Type B pancreatic cell (in vitro differentiated cells): ENCODE measurements at places on chromosomes 7 and 10. TPM values are rescaled to one million over a fixed set of nuclear protein-coding genes. Genes with fewer than 3 reads are reported as not detected.

GRCh38 chr7:1028044-1028770 is 16.1 kb upstream of the GPR146 start:
- peak overlapping the region; percentile 84 for H3K4me3 ChIP-seq
- H3K36me3 ChIP-seq, result no peaks in the 10 kb centered on the region
- H3K4me1 ChIP-seq, result peaks cover 24% of the 10 kb centered on the region
- DNase-seq, result peak; percentile 93

- peaks cover 4% of the 10 kb centered on the region for H3K36me3 ChIP-seq
- DNase-seq, result no peak
- H3K27ac ChIP-seq, result no peak overlapping the region
- H3K4me1 ChIP-seq, result peaks cover 8% of the 10 kb centered on the region
- no peaks in the 10 kb centered on the region for H3K27me3 ChIP-seq
Observed at GRCh38 chr10:97058521-97058920, 127.2 kb downstream of the SLIT1 start.

- no peak overlapping the region for H3K4me3 ChIP-seq
- no peak overlapping the region for H3K27ac ChIP-seq
- no peaks in the 10 kb centered on the region for H3K4me1 ChIP-seq
Observed at GRCh38 chr10:88841316-88842111, 10.1 kb downstream of the ANKRD22 start.

DNA sequence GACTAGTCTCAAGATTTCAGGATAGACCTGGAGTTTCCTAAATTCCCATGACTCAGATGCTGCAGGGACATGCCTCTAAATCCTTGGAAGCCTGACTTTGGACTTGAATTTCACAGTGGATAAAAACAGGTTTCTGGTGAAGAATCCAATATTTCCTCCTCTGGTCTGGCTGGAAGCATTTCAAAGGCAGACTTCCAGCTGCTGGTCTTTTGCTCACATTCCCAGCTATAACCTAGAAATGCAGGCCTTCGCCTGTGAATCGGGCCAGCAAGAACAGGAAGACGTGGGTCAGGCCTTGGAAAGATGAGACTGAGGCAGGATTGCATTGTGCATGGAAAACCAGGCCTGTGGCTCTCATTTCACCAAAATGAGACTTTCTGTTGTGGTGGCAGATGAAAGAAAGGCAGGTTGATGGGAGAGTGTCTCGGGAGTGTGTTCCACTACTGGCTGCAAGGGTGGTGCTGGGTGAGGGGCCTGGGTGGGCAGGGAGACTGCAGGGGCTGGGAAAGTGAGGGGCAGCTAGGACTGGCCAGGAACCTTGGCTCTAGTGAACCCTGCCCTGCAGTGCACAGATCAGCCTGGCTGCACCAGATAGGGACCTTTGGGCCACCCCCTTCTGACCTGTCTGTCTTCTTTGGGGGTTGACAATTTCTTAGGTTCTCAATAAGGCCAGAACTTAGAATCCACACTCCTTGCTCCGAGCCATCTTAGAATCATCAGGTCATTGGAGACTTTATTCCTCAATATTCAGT is 488.8 kb upstream of the MKI67 start:
- H3K4me1 ChIP-seq, result no peaks in the 10 kb centered on the region
- no peak overlapping the region for H3K27ac ChIP-seq
- no peaks in the 10 kb centered on the region for H3K36me3 ChIP-seq
- no peaks in the 10 kb centered on the region for H3K27me3 ChIP-seq
- H3K4me3 ChIP-seq, result no peak overlapping the region

- peaks cover 9% of the 10 kb centered on the region for H3K27me3 ChIP-seq
- H3K4me3 ChIP-seq, result no peak overlapping the region
- H3K27ac ChIP-seq, result no peak overlapping the region
- H3K4me1 ChIP-seq, result no peaks in the 10 kb centered on the region
- peak; percentile 72 for DNase-seq
Observed at GRCh38 chr10:28393956-28394568, 91.2 kb upstream of the MPP7 start.

DNA sequence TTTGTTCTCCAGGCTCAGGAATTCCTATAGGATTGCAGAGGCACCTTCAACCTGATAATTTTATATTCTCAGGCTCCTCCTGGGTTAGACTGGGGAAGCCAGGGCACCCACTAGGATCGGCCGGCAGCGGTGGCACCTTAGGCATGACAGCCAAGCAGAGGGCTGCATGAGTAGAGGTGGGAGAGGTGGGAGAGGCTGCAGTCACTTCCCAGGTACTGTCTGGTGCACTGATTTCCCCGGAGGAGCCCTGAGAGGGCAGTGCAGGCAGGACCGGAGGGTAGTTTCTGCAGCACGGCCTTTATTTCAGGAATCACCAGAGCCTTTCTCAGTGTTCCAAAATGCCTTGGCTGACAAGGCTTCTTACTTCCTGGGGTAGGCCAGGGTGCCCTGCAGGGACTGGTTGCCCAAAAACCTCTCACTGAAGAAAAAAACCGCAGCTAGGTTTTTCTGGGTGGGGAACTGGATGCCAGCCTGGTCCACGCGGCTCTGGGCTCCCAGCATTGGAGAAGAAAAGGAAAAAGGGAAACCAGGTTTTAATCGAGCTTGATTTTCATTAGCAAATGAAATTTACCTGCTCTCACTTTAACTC is 3.6 kb upstream of the HOXA13 start:
- no peak overlapping the region for H3K27ac ChIP-seq
- no peaks in the 10 kb centered on the region for H3K36me3 ChIP-seq
- peaks cover 12% of the 10 kb centered on the region for H3K4me1 ChIP-seq
- no peak overlapping the region for H3K4me3 ChIP-seq
- peak; percentile 52 for DNase-seq

DNA sequence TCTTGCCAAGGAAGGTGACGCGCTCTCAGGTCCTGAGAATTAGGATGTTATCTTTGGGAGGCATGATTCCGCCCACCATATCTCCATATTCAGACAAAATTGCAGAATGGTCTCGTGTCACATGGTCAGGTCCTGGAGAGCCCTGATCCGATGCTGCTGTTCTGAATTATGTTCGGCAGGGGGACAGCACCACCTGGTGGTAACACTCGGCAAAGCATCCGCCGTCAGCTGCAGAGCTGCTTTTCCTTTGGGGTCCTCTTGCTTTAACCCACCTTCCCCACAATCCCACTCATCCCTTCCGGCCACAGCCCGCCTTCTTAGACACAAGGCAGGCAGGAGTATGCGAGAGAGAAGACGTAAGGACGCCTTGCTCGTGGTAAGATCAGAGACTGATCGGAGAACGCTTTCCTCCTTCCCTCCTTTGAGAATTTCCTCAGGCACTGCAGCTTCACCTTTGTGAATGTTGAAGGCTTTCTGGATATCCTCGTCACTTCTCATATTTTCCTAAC is 327.8 kb upstream of the C7orf33 start:
- peak; percentile 80 for DNase-seq
- H3K4me1 ChIP-seq, result peaks cover 14% of the 10 kb centered on the region
- H3K36me3 ChIP-seq, result no peaks in the 10 kb centered on the region
- peak overlapping the region; percentile 31 for H3K27ac ChIP-seq
- peak overlapping the region; percentile 70 for H3K4me3 ChIP-seq
- peaks cover 14% of the 10 kb centered on the region for H3K27me3 ChIP-seq

GRCh38 chr10:15167411-15168290 is 842 bp downstream of the NMT2 start:
- peaks cover 35% of the 10 kb centered on the region for H3K4me1 ChIP-seq
- peak overlapping the region; percentile 82 for H3K27ac ChIP-seq
- H3K36me3 ChIP-seq, result no peaks in the 10 kb centered on the region
- peak; percentile 80 for DNase-seq
- H3K4me3 ChIP-seq, result peak overlapping the region; percentile 97
- no peaks in the 10 kb centered on the region for H3K27me3 ChIP-seq

GRCh38 chr7:159117366-159118196 is 27.1 kb downstream of the VIPR2 start:
- H3K27me3 ChIP-seq, result peaks cover 44% of the 10 kb centered on the region
- H3K27ac ChIP-seq, result no peak overlapping the region
- DNase-seq, result no peak
- H3K4me1 ChIP-seq, result peaks cover 9% of the 10 kb centered on the region

GRCh38 chr10:86965986-86966654 is 2.2 kb upstream of the ADIRF start:
- peaks cover 3% of the 10 kb centered on the region for H3K36me3 ChIP-seq
- DNase-seq, result no peak
- H3K27ac ChIP-seq, result peak overlapping the region; percentile 82
- no peaks in the 10 kb centered on the region for H3K27me3 ChIP-seq

- DNase-seq, result no peak
- H3K4me3 ChIP-seq, result no peak overlapping the region
- H3K27ac ChIP-seq, result peak overlapping the region; percentile 91
- no peaks in the 10 kb centered on the region for H3K27me3 ChIP-seq
- peaks cover 21% of the 10 kb centered on the region for H3K36me3 ChIP-seq
Observed at GRCh38 chr10:72171175-72171630, 44.6 kb upstream of the ANAPC16 start.

- no peak overlapping the region for H3K27ac ChIP-seq
- no peaks in the 10 kb centered on the region for H3K27me3 ChIP-seq
- no peaks in the 10 kb centered on the region for H3K4me1 ChIP-seq
- no peak overlapping the region for H3K4me3 ChIP-seq
- no peaks in the 10 kb centered on the region for H3K36me3 ChIP-seq
Observed at GRCh38 chr7:17986851-17987250, 40.8 kb downstream of the PRPS1L1 start.

- no peak overlapping the region for H3K27ac ChIP-seq
- peak overlapping the region; percentile 68 for H3K4me3 ChIP-seq
- no peak for DNase-seq
- peaks cover 11% of the 10 kb centered on the region for H3K4me1 ChIP-seq
Observed at GRCh38 chr7:157687845-157688532, 351.2 kb downstream of the DNAJB6 start.

- no peak for DNase-seq
- no peaks in the 10 kb centered on the region for H3K4me1 ChIP-seq
- no peak overlapping the region for H3K27ac ChIP-seq
- H3K27me3 ChIP-seq, result no peaks in the 10 kb centered on the region
Observed at GRCh38 chr10:80655898-80656297, 118.2 kb downstream of the SH2D4B start.

DNA sequence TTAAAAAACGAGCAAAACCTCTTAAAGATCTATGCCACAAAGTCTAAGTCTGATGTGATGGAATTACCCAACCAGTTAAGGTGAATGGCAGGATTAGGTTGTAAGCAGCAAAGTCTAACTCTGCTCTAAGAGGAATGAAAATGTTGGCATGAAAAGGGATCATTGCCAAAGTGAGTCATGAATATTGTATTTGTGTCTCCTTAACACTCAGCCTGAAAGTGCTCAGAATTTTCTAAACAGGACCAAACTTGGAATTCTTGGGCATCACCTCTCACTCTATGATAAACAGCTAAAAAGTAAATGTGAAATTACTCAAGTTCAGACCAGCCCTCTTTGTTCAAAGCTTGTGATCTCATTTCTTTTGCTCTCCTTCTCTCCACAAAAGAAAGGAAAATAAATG is 27.0 kb downstream of the PPP1R3A start:
- no peaks in the 10 kb centered on the region for H3K27me3 ChIP-seq
- H3K4me3 ChIP-seq, result no peak overlapping the region
- H3K27ac ChIP-seq, result no peak overlapping the region
- no peaks in the 10 kb centered on the region for H3K36me3 ChIP-seq
- H3K4me1 ChIP-seq, result peaks cover 4% of the 10 kb centered on the region

GRCh38 chr7:147096629-147097028 is 980.0 kb downstream of the CNTNAP2 start:
- no peaks in the 10 kb centered on the region for H3K36me3 ChIP-seq
- no peak overlapping the region for H3K27ac ChIP-seq
- H3K27me3 ChIP-seq, result no peaks in the 10 kb centered on the region
- no peaks in the 10 kb centered on the region for H3K4me1 ChIP-seq

CDH23 gene
- total RNA-seq, result 7.4 and 9.4 TPM in 2 replicates

CALCR gene
- 0.10 and 0.12 TPM in 2 replicates for total RNA-seq

OR13A1 gene
- 0.14 TPM in 2 replicates for total RNA-seq

TFR2 gene
- 1.8 and 2.5 TPM in 2 replicates for total RNA-seq
